ENCODE measurements at places on chromosomes 13 and 19.

DNA sequence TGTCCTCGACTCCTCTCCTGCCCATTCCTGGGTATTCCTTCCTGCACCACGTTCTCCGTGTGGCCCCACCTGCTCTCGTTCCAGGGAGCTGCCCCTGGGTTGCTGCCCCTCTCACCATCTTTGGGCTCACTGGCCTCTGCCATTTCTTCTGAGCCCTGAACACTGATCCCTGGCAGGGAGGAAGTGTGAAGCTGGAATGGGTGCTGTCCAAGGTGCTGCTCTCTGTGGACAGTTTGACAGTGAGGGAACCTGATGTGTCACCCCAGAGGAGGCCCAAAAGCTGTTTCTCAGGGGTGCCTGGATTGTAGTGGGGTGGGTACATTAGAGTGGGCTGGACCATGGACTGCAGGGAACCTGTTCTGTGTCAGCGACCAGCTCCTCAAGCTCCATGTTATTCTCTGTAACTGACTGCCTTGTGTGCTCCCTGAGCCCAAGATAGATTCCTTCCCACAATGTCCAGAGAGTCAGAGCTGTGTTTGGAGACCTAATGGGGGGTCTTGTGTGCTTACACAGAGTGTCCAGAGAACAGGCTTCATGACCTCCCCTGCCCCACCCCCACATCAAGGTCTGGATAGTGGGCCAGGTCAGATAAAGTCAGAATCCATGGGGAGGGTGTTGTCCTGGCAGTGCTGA is 7.2 kb upstream of the CEACAM8 start:
- peak; percentile 13 for DNase-seq

- no peak for DNase-seq
Measured at GRCh38 chr19:56842412-56842811, 1.9 kb upstream of the PEG3 start.

DNA sequence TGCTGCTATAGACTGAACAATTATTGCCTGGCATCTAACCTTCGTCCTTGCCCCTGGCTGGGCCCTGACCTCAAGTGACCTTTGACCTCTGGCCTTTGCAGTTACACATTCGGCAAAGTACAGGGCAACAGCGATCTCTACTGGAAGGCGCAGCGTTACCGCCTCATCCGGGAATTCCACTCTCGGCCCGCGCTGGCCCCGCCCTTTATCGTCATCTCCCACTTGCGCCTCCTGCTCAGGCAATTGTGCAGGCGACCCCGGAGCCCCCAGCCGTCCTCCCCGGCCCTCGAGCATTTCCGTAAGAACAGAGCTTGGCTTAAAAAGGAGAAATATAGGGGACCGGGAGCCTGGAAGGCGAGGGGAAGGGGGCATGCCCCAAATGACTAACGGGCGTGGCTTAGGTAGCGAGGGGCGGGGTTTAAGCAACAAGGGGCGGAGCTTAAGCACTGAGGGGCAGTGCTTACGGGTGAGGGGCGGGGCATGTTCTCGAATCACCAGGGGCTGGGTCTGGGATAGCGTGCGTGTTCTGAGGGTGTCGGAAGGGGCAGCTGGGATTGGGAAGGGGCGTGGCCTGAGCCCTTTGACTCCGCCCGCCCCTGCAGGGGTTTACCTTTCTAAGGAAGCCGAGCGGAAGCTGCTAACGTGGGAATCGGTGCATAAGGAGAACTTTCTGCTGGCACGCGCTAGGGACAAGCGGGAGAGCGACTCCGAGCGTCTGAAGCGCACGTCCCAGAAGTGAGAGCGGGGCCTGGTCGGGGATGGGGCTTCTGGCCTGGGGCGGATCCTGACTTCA is 52.7 kb downstream of the TRPM4 start:
- no peak for DNase-seq

DNA sequence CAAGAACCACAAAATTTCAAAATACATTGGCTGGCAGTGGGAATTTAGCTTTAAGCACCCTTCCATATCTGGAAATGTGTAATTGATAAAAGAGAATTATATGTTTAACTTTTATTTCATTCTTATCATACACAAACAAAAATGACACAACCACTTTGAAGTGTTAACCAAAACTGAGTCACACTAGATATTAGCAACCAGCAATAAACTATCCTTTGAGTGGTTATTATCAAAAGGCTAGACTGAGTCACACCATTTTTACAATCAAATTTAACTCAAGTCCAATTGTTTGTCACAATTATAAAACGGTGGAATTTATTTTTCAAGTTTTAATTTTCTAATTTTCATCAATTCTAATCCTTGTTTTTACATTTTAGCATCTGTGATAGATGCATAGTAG is 121.7 kb downstream of the LIG4 start:
- DNase-seq, result no peak

- no peak for DNase-seq
Measured at GRCh38 chr13:39336207-39336606, 266.8 kb downstream of the LHFPL6 start.

DNA sequence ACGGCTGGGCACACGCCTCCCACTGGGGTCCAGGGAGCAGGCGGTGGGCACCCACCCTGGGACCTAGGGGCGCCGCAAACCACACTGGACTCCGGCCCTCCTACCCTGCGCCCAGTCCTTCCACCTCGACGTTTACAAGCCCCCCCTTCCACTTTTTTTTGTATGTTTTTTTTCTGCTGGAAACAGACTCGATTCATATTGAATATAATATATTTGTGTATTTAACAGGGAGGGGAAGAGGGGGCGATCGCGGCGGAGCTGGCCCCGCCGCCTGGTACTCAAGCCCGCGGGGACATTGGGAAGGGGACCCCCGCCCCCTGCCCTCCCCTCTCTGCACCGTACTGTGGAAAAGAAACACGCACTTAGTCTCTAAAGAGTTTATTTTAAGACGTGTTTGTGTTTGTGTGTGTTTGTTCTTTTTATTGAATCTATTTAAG is 1.6 kb downstream of the JUNB start:
- DNase-seq, result no peak

GRCh38 chr19:58563034-58563573 is 4.7 kb upstream of the UBE2M start:
- no peak for DNase-seq

DNA sequence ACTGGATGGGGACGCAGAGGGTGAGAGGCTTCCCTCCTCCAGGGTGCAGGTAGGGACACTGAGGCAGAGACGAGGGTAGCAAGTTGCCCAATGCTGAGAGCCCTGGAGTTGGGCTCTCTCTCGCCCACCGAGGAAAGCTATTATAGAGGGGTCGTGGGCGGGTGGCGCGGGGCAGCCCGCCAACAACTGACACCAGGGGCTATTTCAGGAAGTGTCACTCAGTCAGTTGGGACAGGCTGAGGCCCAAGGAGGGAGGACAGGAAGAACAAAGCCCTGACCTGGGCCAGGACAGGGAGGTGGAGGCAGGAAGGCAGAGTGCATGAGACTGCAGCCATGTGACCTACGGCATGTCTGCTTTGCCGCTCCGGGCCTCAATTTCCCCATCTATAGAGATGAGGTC is 29.9 kb downstream of the TINCR start:
- DNase-seq, result no peak

DNA sequence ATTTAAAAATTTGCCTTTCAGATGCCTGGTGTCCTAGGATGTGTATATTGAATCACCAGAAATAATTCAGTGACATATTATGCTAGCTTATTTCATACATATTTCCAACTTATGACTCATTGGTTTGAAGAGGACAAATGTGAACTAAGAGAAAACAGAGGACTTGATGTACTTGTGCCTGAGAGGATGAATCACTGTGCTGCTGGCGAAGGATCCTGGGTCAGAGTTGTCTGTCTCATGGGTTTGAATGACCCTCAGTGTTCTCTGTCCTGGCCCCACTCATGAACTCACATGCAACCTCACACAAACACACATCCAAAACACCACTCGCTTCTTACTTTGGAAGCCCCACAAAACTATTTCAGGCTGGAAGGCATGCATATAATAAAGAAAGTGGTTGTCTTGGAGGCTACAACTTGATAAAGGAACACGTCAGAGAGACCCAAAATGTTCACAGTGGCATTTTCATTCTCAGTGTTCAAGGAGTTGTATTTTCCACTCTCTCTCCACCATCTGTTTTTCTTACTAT is 129.0 kb upstream of the SPRY2 start:
- peak; percentile 90 for DNase-seq

GRCh38 chr13:99953138-99953755 is 18.3 kb downstream of the ZIC5 start:
- DNase-seq, result no peak

DNA sequence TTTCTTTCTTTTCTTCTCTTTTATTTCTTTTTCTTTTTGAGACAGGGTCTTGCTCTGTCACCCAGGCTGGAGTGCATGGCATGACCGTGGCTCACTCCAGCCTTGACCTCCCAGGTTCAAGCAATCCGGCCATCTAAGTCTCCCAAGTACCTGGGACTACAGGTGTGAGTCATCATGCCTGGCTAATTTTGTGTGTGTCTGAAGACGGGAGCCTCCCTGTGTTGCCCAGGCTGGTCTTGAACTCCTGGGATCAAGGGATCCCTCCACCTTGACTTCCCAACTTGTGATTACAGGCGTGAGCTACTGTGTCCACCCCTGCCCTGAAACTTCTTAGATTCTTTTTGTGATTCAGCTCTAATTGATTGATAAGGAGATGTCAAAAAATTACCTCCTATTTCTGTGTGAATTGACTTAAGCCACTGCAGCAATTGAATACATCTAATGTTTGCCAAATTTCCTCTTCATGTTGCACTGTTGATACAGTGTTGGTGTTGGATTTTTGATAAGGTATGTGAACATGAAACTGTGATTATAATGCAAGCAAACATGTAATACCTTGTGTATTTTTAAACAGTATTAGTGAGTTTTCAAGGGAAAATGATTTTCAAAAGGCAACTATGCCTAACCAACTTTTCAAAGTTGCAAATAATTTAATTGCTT is 22.6 kb downstream of the KLF5 start:
- DNase-seq, result no peak

DNA sequence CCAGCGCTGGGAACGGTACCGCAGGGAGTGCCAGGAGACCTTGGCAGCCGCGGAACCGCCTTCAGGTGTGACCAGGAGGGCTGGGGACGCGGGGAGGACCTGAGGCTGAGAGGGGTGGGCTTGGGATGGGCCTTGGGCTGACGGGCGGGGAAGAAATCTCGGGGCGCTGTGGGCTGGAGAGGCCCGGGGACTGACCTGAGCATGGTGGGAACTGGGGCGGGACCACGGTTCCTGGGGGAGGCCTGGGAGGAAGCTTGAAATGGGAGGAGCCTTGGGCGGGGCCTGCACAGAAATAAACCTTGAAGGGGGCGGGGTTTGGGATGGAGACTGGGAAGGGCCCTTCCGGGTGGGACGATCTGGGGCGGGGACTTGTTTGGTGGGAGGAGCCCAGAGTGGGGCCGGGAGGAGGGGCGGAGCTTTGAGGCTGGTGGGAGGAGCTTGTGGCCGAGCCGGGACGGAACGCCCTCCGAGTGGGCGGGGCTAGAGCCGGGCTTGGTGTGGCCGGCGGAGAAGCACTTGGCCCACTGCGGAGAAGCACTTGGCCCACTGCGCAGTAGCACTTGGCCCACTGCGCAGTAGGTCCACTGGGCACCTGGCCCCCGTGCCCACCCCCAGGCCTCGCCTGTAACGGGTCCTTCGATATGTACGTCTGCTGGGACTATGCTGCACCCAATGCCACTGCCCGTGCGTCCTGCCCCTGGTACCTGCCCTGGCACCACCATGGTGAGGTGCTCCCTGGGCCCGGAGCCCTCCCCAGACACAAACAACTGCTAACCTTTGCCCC is 2.8 kb downstream of the GIPR start:
- DNase-seq, result peak; percentile 96

DNA sequence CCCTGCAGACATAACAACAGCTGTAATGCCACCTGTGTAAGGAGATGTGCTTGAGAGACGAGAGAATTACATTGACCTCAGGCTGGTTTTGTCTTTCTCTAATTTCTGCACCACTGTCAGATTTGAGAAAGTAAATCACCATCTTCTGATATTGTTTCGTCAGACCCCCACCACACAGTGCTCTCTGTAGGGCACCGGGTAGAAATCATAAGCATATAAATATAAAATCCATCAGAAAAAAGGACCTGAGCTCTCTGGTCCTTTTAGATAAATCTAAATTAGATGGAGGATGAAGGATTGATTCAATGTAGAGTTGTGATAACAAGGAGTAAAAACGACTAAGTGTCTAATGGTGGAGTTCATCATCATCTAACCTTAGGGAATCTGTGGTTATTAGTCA is 1981.0 kb upstream of the PRR20A start:
- no peak for DNase-seq

- DNase-seq, result no peak
Measured at GRCh38 chr13:28819735-28820098, 422 bp upstream of the MTUS2 start.
